Dermis blood vessel endothelial cell (primary cell): ENCODE measurements at places on chromosomes 4 and X. TPM values are rescaled to one million over a fixed set of nuclear protein-coding genes. Genes with fewer than 3 reads are reported as not detected.
A peak's percentile ranks its signal among the peaks of the same experiment; 100 is the strongest.

Gene TLR8
- total RNA-seq, result not detected in 2 replicates

Gene ITIH6
- not detected in 2 replicates for total RNA-seq

Gene ADRA2C
- 0.17 TPM in 1 of 2 replicates, not detected in the other for total RNA-seq

Gene TLR6
- 0.17 and 1.4 TPM in 2 replicates for total RNA-seq

GRCh38 chr4:125200556-125200955, 114.2 kb upstream of the FAT4 start:
- no peak for DNase-seq

- DNase-seq, result peak; percentile 25
These were observed 19.3 kb upstream of the CSF2RA start for GRCh38 chrX:1249101-1249887.

GRCh38 chr4:14767142-14767541, 235.1 kb upstream of the CPEB2 start:
- no peak for DNase-seq

DNA sequence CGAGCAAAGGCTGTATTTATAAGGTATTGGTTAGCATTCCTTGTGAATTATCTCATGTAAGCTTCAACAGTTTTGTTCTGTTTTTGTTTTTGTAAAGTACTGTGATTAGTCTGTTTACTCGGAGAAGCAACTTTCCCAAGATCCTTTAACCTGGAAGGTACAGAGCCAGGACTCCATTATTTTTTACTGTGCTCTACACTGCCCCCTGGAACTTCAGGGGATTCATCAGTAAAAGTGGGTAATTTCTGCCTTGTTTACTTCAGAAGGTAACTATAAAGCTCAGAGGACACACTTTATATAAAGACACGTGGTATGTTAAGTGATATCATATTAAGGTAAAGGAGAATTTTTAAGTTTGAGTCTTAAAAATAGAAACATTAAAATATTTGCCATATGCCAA, 124.9 kb downstream of the IQCM start:
- DNase-seq, result no peak

GRCh38 chr4:169269916-169270809, 593 bp downstream of the SH3RF1 start:
- peak; percentile 56 for DNase-seq

- peak; percentile 15 for DNase-seq
These were observed 30.2 kb downstream of the OFD1 start for GRCh38 chrX:13764765-13765164.

DNA sequence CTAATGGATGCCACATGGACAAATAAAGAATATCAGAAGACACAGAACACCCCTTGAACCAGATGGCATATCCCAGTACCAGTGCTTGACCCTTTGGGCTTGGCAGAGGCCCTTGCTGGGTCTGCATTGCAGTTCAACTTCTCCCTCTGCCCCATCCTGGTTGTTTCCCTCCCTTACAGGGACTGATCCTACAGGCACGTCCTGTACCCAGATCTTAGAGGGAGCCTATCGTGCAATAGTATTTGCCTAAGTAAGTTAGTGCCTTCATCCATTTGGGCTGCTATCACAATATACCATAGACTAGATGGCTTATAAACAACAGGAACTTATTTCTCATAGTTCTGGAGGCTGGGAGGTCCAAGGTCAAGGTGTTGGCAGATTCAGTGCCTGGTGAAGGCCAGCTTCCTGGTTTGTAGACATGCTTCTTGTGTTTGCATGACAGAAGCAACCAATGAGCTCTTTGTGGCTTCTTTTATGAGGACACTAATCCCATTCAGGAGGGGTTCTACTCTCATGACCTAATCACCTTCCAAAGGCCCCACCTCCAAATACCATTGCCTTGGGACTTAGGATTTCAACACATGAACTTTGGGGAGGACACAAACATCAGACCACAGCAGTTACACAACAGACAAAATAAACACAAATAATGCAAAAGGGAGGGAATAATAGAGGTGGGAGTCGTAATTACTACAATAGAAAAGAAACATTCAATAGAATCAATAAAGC, 146.5 kb upstream of the MSX1 start:
- DNase-seq, result no peak

DNA sequence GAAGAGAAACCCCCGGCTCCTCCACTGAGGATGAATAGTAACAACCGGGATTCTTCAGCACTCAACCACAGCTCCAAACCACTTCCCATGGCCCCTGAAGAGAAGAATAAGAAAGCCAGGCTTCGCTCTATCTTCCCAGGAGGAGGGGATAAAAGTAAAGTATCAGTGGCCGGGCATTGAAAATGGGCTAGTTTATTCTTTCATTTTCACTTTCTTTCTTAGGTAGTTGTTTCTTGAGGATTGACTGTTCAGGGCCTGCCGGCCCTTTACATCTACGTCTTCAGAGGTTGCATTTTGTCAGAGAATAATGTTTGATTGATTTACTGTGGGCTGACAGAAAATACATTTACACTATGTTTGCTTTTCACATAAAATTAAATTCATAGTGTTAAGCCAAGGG, 27.1 kb downstream of the PAK3 start:
- DNase-seq, result no peak

DNA sequence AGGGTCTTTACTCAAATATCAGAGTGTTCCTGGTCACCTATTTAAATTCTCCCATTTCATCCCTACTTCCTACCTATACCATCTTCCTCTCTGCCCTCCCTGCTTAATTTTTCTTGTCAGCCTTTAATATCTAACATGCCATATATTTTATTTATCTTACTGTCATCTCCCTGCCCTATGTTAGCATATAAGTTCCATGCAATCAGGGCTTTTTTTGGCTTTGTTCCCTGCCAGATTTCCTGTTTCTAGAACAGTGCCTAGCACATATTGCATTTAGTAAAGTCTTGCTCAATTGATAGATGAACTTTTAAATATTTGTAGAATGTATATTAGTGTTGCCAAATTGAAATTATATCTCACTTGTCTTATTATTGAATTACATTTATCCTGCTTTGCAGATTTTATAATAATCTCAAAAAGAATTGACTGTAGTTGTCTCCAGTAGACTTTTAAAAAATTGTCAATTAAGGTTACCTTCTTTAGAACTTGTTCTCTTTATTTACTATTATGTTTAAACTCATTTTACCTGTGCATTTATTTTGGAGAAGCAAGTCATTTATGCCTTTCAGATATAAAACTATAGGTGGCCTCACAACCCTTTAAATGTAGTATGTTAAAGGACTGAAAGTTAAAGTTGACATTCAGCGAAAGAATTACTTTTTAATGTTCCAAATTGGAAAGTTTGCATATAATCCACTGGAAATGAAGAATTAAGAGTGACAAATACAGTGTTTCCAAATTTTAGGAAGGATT, 108.2 kb upstream of the BMPR1B start:
- DNase-seq, result peak; percentile 67

- no peak for DNase-seq
These were observed 27.3 kb upstream of the KIAA0232 start for GRCh38 chr4:6755088-6755753.
